DND-41 (cell line): ENCODE measurements at places on chromosomes 2 and 18.

DNA sequence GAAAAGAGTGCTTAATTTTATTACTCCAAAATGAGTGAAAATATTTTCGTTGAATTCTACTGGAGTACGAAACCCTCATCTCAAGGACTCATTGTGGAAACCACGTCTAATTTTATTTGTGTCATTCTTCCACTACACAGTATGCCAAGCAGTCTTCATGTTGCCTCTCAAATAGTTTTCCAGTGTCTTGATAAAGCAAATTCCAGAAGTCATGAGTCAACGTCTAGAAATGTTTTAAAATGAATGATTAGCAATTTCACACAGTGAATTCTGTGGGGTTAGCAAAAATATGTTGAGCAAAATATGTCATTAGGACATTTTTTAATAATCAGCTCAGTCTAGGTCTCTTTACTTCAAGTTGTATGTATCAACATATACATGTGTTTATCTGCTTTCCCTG, 865.5 kb downstream of the DSC3 start:
- no peaks in the 10 kb centered on the region for H3K4me1 ChIP-seq
- no peak overlapping the region for H3K4me3 ChIP-seq
- no peak for DNase-seq
- H3K27ac ChIP-seq: no peak overlapping the region
- no peaks in the 10 kb centered on the region for H3K27me3 ChIP-seq
- no peaks in the 10 kb centered on the region for H3K36me3 ChIP-seq

- no peak overlapping the region for H3K4me3 ChIP-seq
- H3K27ac ChIP-seq: no peak overlapping the region
- DNase-seq: peak; percentile 42
These were observed 6.4 kb downstream of the SALL3 start for GRCh38 chr18:78986018-78986481.

GRCh38 chr2:119252186-119253113, 28.8 kb downstream of the STEAP3 start:
- H3K36me3 ChIP-seq: no peaks in the 10 kb centered on the region
- H3K27me3 ChIP-seq: no peaks in the 10 kb centered on the region
- H3K27ac ChIP-seq: no peak overlapping the region
- DNase-seq: no peak
- no peaks in the 10 kb centered on the region for H3K4me1 ChIP-seq

DNA sequence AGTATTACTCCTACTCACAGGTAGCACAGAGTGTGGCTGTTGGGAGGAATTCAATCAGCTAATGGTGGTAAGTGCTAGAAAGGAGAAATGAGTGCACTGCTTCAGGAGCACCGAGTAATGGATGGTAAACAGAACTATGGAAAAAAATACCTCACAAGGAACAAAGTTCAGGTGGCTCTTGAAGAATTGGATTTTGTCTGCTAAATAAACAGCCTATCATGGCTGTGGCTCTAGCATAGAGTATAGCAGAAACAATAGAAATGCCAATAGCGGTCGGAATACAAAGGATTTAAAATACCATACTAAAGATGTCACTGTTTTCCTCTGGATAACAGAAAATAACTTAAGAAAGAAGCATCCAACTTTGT, 482.5 kb downstream of the NUP35 start:
- DNase-seq: no peak
- H3K27ac ChIP-seq: no peak overlapping the region
- H3K4me3 ChIP-seq: no peak overlapping the region
- H3K27me3 ChIP-seq: no peaks in the 10 kb centered on the region
- no peaks in the 10 kb centered on the region for H3K4me1 ChIP-seq

GRCh38 chr2:7190587-7191324, 273.5 kb downstream of the RNF144A start:
- H3K4me1 ChIP-seq: no peaks in the 10 kb centered on the region
- no peak overlapping the region for H3K27ac ChIP-seq

GRCh38 chr2:220744861-220745260, 827.2 kb downstream of the EPHA4 start:
- H3K36me3 ChIP-seq: no peaks in the 10 kb centered on the region
- no peaks in the 10 kb centered on the region for H3K4me1 ChIP-seq
- no peaks in the 10 kb centered on the region for H3K27me3 ChIP-seq
- no peak overlapping the region for H3K27ac ChIP-seq
- DNase-seq: no peak

DNA sequence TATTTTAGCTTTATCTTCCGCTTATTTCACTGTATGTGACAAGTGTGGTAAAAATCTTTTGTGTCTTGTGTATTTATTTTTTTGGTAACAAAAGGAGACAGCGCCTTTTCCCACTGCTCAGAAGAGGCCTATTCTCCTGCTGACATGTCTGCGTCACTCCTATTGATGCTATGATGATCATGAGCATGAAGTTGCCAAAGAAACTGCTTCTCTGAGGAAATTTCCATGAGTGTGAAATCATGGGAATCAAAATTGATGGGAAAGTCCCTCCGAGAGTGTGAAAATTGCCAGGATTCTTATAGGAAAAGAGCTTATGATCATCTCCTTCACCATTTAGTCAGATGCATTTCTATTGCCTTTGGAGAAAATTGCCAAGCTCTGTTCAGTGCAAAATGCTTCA, 36.5 kb upstream of the DARS1 start:
- H3K36me3 ChIP-seq: no peaks in the 10 kb centered on the region
- no peak overlapping the region for H3K4me3 ChIP-seq
- no peak for DNase-seq
- no peak overlapping the region for H3K27ac ChIP-seq

- no peak overlapping the region for H3K27ac ChIP-seq
- no peak for DNase-seq
- no peak overlapping the region for H3K4me3 ChIP-seq
- H3K27me3 ChIP-seq: no peaks in the 10 kb centered on the region
- H3K36me3 ChIP-seq: no peaks in the 10 kb centered on the region
These were observed 631.5 kb downstream of the NYAP2 start for GRCh38 chr2:226030788-226031646.

- H3K4me1 ChIP-seq: no peaks in the 10 kb centered on the region
- no peaks in the 10 kb centered on the region for H3K27me3 ChIP-seq
- H3K4me3 ChIP-seq: no peak overlapping the region
- peaks cover 6% of the 10 kb centered on the region; the same call in 1 of the 2 replicates for H3K36me3 ChIP-seq
- DNase-seq: no peak
These were observed 14.0 kb downstream of the ANXA4 start for GRCh38 chr2:69755862-69756467.

DNA sequence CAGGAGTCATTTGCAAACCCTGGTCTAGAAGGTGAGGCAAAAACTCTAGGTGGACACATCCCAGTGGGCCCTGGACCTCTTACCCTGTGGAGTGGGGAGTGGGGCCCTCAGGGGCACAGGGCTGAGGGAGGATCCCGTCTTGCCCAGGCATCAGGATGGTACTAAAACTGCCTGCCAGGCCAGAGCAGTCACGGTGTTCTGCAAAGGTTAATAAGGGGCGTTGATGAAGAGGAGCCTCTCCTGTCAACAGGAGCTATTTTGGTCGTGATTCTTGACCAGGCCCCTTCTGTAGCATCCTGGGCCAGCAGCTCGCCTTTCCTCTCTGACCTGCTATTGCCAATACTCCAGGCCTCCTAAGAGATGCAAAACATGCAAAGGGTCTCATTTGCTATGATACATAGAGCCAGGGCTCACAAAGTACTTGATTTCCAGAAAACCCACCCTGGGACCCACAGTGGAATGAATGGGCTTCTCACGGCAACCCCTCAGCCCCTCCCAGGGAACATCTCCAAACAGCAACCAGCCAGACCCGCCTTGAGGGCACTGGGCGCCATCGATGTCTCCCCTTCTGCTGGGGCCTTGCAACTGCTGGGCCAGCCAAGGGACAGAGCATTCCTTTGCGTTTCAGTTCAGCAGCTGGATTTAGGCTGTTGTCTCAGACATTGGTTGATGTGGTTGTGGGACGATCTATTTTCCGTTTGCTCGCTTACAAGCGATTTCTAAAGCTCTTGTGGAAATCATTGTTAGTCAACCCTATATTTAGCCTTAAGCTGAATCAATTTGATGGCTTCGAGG, 111.1 kb downstream of the PDCL3 start:
- no peaks in the 10 kb centered on the region for H3K4me1 ChIP-seq
- no peak overlapping the region for H3K27ac ChIP-seq
- no peaks in the 10 kb centered on the region for H3K27me3 ChIP-seq
- no peak overlapping the region for H3K4me3 ChIP-seq

GRCh38 chr2:134692499-134692898, 26.3 kb downstream of the TMEM163 start:
- no peaks in the 10 kb centered on the region for H3K27me3 ChIP-seq
- H3K27ac ChIP-seq: no peak overlapping the region
- H3K4me3 ChIP-seq: no peak overlapping the region
- H3K36me3 ChIP-seq: no peaks in the 10 kb centered on the region
- no peak for DNase-seq

DNA sequence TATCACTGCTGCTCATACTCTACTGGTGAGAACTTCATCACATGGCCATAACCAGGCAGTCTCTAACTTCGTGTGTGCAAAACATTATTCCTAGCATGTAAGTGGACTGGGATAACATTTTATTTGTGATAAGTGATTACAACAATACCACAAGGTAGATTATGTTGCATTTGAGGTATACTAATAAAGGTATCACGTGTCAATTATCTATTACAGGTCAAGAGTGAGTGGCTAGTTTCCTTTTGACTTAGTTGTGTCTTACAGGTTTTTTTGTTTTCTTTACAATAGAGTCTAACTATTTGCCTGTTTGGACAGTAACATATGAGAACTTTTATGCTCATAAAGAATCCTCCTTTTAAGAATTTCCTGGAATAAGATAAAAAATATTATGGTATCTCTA, 67.2 kb upstream of the DSC1 start:
- DNase-seq: no peak
- no peaks in the 10 kb centered on the region for H3K27me3 ChIP-seq

- DNase-seq: no peak
- H3K36me3 ChIP-seq: no peaks in the 10 kb centered on the region
These were observed 124.2 kb upstream of the CCDC68 start for GRCh38 chr18:55083461-55083860.

- no peaks in the 10 kb centered on the region for H3K4me1 ChIP-seq
- H3K36me3 ChIP-seq: peaks cover 92% of the 10 kb centered on the region
- DNase-seq: no peak
- no peak overlapping the region for H3K4me3 ChIP-seq
- no peak overlapping the region for H3K27ac ChIP-seq
- H3K27me3 ChIP-seq: no peaks in the 10 kb centered on the region
These were observed 35.5 kb upstream of the CYP27A1 start for GRCh38 chr2:218746470-218746795.

DNA sequence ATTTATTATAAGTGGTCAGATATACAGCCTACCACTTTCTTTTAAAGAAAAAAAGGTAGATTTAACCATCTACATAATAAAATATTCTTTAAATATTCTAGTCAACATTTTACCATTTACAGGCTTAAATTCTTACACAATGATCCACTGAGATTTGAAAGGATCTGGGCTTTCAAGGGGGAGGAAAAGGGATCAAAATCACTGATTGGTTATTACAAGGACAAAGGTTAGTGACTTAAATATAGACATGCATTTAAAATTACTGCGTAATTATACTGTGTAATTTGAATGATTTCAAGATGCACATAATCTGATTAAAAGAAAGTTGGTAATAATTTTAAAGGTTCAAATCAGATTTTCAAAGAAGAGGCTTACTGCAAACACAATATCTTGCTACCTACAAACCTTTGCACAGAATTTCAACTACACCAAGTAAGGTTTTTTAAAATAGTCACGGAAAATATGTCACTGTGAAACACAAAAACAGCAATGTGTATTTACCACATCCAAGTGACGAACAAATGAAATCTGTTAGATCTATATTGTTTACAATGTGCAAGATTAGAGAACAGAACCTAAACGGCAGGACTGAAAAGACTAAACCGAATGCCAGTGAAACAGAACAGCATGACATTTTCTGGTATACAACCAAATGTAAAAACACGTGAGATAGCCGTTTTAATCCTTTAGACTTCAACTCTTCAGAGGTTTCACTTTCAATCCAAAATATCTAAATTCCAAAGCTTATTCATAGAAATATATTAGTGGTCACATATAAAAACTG, 40.8 kb downstream of the RTN4 start:
- H3K27ac ChIP-seq: no peak overlapping the region
- peaks cover 40% of the 10 kb centered on the region for H3K4me1 ChIP-seq
- H3K27me3 ChIP-seq: no peaks in the 10 kb centered on the region
- no peak for DNase-seq
- peaks cover 3% of the 10 kb centered on the region; the same call in 1 of the 2 replicates for H3K36me3 ChIP-seq

GRCh38 chr2:166179201-166179600, 51.4 kb upstream of the SCN1A start:
- H3K4me3 ChIP-seq: no peak overlapping the region
- H3K36me3 ChIP-seq: no peaks in the 10 kb centered on the region
- H3K27me3 ChIP-seq: peaks cover 7% of the 10 kb centered on the region
- no peak overlapping the region for H3K27ac ChIP-seq

GRCh38 chr2:204972606-204973336, 427.5 kb downstream of the PARD3B start:
- no peaks in the 10 kb centered on the region for H3K36me3 ChIP-seq
- no peak overlapping the region for H3K27ac ChIP-seq
- no peaks in the 10 kb centered on the region for H3K4me1 ChIP-seq

- H3K36me3 ChIP-seq: no peaks in the 10 kb centered on the region
- no peak overlapping the region for H3K27ac ChIP-seq
- no peak for DNase-seq
- peaks cover 11% of the 10 kb centered on the region for H3K27me3 ChIP-seq
- H3K4me1 ChIP-seq: no peaks in the 10 kb centered on the region
These were observed 149.5 kb upstream of the RBBP8 start for GRCh38 chr18:22783662-22784076.

- no peak overlapping the region for H3K27ac ChIP-seq
- DNase-seq: no peak
- H3K36me3 ChIP-seq: no peaks in the 10 kb centered on the region
- no peak overlapping the region for H3K4me3 ChIP-seq
- H3K27me3 ChIP-seq: no peaks in the 10 kb centered on the region
These were observed 36.6 kb downstream of the SCTR start for GRCh38 chr2:119487434-119488244.
